ENCODE measurements at places on chromosomes 6 and 20.

- DNase-seq, result no peak
Measured at GRCh38 chr20:41170386-41171105, 33.2 kb downstream of the PLCG1 start.

DNA sequence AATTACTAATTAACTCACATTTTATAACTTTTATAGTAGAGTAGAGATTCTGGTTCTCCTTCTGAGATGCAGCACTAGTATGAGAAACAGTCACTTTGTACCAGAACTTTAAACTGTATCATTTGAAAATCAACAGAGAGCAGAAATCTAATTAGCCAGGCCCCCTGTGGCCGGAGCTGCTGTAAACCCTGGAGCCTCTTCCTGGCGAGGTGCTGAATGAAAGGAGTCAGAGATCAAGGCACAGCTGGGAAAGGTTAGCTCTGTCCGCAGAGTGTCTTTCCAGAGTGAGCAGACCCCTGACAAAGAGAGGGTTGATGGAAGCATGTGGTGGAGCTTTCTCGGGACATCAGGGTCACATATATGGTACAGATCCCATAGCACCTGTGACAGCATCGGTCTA, 703.8 kb downstream of the RFPL4B start:
- DNase-seq, result no peak

DNA sequence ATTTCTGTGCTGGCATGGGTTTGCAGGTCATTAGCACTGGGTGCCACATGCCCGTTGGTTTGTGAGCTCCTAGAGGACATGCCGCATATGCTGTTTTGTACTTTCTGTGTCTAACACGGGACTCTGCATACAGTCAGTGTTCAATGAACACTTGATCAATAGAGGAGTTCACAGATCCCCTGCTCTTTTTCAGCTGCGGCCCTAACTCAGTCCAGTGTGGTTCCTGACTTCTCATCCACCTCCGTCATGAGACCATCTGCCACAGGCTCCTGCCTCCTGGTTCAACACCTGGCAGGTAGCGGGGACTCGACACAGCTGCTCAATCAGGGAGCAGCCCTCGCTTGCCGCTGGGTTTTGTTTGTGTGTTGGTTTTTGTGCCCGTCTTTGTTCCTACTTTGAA, 13.8 kb upstream of the BMP7 start:
- no peak for DNase-seq

DNA sequence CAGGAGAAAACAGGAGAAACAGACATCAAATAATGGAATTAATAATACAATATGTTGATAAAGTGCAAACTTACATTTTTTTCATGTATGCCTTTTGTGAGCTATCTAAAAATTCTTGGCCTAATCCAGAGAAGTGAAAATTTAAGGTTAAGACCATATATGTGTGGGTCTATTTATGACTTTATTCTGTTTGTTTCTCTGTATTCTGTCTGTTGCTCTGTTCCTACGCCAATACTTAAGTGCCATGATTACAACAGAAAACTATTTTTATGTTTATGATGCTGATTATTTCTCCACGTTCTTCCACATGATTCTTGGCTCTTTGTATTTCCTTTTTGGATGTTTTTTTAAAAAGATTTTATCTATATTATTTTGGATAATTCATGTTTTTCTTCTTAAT, 109.6 kb upstream of the MAP3K4 start:
- no peak for DNase-seq

GRCh38 chr6:10595731-10596664, 74.8 kb downstream of the GCNT2 start:
- DNase-seq, result no peak

DNA sequence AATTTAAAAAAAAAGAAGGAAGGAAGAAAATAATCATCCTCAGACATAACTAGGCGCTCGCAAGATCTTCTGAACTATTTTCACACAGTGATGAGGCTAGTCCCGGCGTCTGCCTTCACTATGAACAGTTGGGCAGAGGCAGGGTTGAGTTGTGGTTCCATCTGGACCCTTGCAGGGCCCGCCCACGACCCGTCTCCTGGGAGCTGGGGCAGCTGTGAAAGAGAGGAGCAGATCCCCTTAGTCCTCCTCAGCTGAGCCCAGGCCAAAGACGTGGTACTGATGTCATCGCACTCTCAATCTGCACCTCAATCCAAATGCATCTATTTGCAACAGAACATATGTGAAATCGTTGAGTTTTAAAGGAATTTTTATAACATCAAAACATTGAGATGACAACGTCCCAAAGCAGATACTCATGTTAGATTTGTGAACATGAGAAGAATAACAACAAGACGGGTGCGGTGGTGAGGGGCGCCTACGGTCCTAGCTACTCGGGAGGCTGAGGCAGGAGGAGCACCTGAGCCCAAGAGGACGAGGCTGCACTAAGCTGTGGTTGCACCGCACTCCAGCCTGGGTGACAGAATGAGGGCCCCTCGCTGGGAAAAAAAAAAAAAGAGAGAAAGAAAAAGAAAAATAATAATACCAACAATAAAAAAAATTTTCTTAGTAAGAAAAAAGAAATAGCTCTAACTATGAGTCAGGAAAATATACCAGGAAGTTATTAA, 15.3 kb downstream of the TCFL5 start:
- peak; percentile 32 for DNase-seq

GRCh38 chr6:37072526-37072925, 67.1 kb downstream of the FGD2 start:
- DNase-seq, result no peak

GRCh38 chr6:157456524-157456829, 75.5 kb downstream of the ZDHHC14 start:
- DNase-seq, result no peak

GRCh38 chr20:57291003-57291402, 24.6 kb upstream of the BMP7 start:
- DNase-seq, result no peak

GRCh38 chr6:168506460-168506859, 65.5 kb downstream of the SMOC2 start:
- DNase-seq, result no peak

- no peak for DNase-seq
Measured at GRCh38 chr6:39421383-39422225, 99.1 kb upstream of the KCNK16 start.

DNA sequence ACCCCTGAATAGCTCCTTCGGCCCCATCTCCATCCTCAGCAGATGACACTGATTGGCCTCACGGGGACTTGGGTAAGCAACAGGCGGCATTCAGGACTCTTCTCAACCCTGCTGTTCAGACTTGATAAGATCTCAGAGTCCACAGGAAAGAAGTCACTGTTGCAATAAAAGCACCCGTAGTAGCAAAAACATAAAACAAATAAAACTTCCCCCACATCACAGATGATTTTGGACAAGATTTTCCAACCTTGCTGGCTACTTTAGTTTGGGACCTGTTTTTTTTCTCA, 17.1 kb upstream of the C20orf144 start:
- DNase-seq, result no peak

GRCh38 chr20:51511861-51512619, 30.5 kb downstream of the NFATC2 start:
- no peak for DNase-seq

GRCh38 chr6:118578617-118579016, 30.5 kb downstream of the PLN start:
- DNase-seq, result no peak

DNA sequence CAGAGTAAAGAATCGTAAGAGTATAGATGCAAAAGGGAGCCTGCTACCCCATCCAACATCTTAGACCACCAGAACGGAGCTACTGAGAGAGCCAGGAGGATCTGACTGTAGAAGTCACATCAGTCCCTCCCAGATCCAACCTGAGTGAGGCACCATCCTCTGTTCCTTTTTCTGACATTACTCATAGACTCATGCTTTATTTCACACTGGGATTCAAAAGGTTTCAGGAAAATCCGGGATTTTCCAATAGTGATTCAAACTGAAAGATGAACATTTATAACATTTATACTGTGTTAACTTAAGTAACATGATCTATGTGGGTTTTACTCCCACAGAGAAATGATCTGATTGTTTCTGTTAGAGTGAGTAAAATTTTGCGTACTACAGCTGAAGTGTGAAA, 868.6 kb upstream of the GJE1 start:
- DNase-seq, result no peak

GRCh38 chr6:40721271-40721952, 134.2 kb upstream of the LRFN2 start:
- no peak for DNase-seq

DNA sequence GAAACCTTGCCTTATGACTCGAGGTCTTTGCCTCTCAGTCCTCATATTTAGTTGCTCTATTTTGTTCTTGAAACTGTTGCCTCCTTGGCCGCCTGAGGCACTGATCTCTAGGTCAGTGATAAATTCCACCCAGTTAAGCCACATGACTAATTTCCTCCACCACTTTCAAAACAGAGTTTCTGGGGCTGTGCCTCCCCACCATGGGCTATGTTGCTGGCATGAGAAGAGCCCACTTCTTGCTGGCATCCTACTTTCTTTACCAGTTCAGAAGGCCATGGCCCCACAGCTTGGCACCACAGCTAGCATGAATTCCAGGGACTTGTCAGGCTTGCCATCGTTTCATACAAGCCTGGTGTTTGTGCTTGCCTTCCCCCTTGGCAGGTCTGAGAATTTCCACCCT, 361.4 kb upstream of the JAG1 start:
- no peak for DNase-seq

DNA sequence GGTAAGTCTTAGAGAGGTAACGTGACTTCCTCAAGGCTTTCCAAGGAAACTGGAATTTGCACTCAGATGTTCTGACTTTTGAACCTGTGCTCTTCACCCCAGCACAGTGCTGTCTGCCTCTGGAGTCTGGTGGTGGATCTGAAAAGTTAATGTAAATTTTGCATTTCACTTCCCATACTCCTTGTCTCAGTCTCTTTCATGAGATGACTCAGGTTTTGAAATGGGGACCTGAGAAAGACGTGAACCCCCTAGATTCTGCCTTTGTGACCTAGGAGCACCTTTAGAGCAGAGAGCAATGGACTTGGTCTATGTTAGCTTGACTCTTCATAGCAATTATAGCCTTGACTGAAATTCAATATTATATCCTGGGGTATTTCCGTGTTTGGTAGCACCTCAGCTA, 223.0 kb downstream of the QKI start:
- no peak for DNase-seq

DNA sequence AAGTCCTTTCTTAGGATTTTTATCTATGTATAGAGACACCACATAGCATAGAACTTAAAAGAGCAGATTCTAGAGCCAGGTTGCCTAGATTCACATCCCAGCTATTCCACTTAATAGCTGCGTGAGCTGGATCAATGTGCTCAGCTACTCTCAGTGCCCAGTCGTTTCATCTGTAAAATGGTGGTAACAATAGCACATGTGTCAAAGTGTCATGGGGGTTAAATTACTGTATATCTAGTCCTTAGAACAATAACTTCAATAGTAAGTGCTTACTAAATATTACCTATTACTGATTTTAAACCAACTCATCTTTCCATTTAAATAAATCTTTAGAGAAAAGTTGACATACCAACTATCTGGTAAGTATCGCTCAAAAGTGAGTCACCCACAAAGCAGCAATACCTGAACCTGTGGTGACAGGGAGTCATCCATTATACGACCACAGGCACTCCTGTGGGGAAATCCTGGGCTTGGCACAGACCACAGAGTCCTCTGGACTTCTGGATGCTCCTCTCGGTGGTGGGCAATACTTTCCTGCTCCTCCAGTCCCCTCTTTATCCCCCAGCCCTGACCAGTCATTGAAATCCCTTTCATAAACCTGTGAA, 154.8 kb downstream of the PDSS2 start:
- DNase-seq, result no peak

DNA sequence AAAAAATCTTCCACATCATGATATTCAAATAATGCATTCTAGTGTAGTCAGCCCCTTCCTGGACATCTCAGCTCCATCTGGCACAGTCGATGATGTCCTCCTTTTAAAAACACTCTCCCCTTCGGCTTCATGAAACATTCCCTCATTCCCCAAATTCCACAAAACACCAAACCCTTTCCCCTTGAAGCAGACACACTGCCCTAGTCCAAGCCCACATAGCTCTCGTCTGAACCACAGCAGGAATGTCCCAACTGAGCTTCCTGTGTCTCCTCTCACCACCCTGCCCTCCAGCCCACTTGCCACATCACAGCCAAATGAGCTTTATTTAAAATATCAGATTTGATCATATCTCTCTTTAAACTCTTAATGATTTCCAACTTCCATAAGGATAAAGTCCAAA, 106.4 kb upstream of the CARMIL1 start:
- no peak for DNase-seq

DNA sequence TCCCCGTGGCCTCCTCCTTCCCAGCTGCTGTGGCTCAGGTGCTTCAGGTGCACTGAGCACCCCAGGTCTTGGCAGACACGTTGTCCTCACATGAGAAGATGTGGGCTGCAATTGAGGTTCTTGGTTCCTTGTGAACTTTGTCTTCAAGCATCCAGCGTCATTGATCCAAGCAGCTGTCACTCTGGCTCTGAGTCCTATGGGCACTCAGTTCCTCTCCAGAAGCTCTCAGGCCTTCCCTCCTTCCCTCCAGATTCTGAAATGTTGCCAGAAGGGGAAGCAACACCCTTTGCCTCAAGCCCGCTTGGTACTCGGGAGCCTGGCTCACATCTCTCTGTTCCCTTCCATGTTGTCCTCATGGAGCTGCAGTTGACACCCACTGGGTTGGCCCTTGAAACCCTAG, 8.4 kb upstream of the MRGBP start:
- DNase-seq, result no peak

DNA sequence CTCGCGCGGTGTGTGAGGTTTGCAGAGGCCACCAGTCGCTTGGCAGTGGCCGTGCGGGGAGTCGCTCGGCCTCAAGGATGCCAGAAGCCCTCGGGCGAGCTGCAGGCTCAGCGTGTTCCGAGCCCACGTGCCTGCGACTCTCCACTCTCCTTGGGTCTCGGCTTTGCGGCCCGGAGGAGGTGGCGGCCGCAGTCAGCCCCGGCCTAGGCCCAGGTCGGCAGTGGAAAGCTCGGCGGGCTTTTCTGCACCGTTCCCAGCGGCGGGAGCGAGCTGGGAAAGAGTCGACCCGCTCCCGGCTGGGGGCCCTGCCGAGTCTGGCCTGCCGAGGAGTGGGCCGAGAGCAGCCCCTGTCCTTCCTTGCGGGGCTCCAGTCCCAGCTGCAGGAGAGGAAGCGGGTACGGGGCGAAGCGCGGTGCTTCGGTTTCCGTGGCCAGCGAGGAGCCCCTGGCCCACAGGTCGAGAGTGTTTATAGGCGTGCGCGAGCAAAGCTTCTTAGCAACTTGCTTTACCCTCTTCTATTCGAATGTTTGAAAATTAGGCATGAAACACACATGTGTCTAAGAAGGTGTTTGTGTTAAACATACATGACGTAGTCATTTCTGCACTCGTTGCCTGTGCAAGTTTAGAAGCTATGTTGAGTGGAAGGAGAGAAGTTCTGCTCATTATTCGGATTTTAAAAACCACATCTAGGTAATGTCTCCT, 5.6 kb downstream of the FOXC1 start:
- no peak for DNase-seq

DNA sequence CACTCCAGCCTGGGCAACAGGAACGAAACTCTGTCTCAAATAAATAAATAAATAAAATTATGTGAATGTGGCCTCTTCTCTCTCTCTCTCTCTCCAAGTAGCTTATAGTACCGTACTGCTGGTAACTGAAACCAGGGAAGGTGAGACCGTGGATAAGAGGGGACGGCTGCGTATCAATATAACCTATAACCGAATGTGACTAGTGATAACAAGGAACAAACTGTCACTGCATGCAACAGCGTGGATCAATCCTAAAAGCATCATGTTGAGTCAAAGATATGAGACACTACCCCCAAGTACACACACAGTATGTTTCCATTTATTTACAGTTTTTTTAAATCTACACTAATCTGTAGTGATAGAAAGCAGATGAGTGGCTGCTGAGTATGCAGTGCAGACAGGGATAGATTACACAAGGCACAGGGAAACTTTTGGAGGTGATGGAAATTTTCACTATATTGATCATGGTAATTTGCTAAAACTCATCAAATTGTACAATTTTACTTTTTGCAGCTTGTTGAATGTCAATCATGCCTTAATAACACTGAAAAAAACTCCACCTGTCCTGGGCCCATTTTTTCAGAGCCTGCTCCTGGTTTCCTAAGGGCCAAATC, 121.4 kb upstream of the ARMC2 start:
- DNase-seq, result no peak

All from D721Med (cell line).